ENCODE measurements at places on chromosomes 7 and 10. TPM values are rescaled to one million over a fixed set of nuclear protein-coding genes. Genes with fewer than 3 reads are reported as not detected.

MYOZ1 gene
- total RNA-seq, result 1.1 TPM

UBTD1 gene
- 8.1 TPM for total RNA-seq

INA gene
- not detected for total RNA-seq

SCART1 gene
- 4.7 TPM for total RNA-seq

SPDYE6 gene
- not detected for total RNA-seq

PRLHR gene
- not detected for total RNA-seq

TMEM213 gene
- total RNA-seq, result not detected

GRID2IP gene
- total RNA-seq, result 0.18 TPM

CYP2E1 gene
- total RNA-seq, result 5.7 TPM

TACR2 gene
- total RNA-seq, result 0.53 TPM

SPDYE18 gene
- total RNA-seq, result 1.5 TPM

CNOT4 gene
- 42.9 TPM for total RNA-seq

FXYD4 gene
- not detected for total RNA-seq

SMO gene
- total RNA-seq, result 24.8 TPM
